ENCODE measurements at places on chromosomes 3 and 15. TPM values are rescaled to one million over a fixed set of nuclear protein-coding genes. Genes with fewer than 3 reads are reported as not detected.
A peak's percentile ranks its signal among the peaks of the same experiment; 100 is the strongest.

DNA sequence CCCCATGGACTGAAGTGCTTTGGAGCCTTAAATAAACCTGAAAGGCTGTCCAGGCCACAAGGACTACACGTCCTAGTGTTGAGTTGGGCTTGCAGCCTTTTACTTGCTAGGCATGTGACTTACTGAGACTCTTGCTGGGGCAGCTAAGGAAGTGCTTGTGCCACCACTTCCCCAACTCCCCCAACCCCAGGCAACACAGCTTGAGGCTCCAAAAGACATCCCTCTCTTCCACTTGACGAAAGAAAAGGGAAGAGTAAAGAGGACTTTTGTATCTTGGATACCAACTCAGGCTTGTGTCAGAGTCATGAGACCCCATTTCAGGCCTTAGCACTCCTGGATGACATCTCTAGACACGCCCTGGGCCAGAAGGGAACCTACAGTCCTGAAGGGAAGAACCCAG is 109.8 kb downstream of the XRN1 start:
- no peaks in the 10 kb centered on the region for H3K4me1 ChIP-seq
- DNase-seq = peak; percentile 48
- peaks cover 23% of the 10 kb centered on the region for H3K36me3 ChIP-seq
- H3K27me3 ChIP-seq = no peaks in the 10 kb centered on the region
- no peak overlapping the region for H3K4me3 ChIP-seq

DNA sequence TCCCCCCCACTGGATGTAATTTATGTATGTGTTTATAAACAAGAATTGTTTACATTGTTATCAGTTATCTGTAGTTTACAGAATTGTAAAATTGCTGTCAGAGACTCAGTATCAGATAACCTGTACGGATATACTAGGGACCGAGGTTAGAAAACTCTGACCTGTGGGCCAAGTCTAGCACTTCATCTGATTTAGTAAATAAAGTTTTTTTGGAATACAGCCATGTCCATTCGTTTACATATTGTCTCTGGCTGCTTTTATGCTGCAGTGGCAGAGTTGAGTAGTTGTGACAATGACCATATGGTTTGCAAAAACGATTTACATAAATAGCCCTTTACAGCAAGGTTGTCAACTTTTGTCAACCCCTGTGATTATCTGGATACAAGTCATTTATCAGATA is 52.6 kb downstream of the LRRC28 start:
- H3K27me3 ChIP-seq = no peaks in the 10 kb centered on the region
- H3K4me1 ChIP-seq = peaks cover 7% of the 10 kb centered on the region
- H3K27ac ChIP-seq = no peak overlapping the region
- no peak for DNase-seq
- no peaks in the 10 kb centered on the region for H3K36me3 ChIP-seq
- H3K4me3 ChIP-seq = no peak overlapping the region

- no peaks in the 10 kb centered on the region for H3K27me3 ChIP-seq
- H3K36me3 ChIP-seq = no peaks in the 10 kb centered on the region
- no peaks in the 10 kb centered on the region for H3K4me1 ChIP-seq
- H3K4me3 ChIP-seq = no peak overlapping the region
- DNase-seq = no peak
- no peak overlapping the region for H3K27ac ChIP-seq
These were observed 167.5 kb upstream of the TRIM42 start for GRCh38 chr3:140510303-140510861.

DNA sequence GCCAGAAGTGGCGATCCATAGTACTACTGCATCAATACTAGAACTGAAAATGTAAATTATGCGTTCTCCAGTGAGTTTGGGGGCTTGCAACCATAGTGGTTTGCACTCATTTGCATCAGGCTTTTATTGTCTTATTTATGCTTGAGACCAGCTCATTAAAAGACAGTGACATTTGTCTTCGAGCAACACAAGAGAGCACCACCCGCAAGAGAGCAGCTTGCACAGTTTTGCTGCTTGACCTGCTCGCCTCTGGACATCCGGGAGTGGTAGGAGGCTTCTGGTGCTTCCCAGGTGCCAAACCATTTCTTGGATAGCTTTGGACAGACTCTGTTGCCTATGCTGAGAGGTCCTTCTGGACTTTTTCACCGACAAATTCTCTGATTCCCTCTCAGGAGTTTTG is 294.6 kb downstream of the MEX3B start:
- DNase-seq = no peak
- H3K4me1 ChIP-seq = peaks cover 38% of the 10 kb centered on the region
- peaks cover 3% of the 10 kb centered on the region for H3K27me3 ChIP-seq
- no peaks in the 10 kb centered on the region for H3K36me3 ChIP-seq
- no peak overlapping the region for H3K27ac ChIP-seq
- no peak overlapping the region for H3K4me3 ChIP-seq

DNA sequence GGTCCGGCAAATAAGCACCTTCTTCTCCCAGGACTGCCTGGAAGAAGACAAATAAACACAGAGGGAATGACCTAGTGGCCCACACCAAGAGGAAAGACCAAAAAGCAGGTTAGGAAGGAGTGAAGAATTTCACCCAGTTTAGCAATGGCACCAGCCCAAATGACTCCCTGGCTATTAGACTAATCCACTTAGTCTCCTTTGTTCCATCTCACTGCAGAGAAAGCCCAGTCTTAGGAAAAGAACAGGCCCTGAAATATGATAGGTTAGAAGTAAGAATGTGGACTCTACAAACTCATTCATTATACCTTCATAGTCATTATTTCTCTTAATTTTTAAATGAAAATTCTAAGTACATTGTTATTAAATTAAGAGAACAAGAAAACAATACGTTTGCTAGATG is 23.2 kb downstream of the SERPINI2 start:
- H3K4me1 ChIP-seq = no peaks in the 10 kb centered on the region
- H3K4me3 ChIP-seq = no peak overlapping the region
- H3K36me3 ChIP-seq = no peaks in the 10 kb centered on the region
- H3K27me3 ChIP-seq = no peaks in the 10 kb centered on the region
- DNase-seq = no peak

- no peaks in the 10 kb centered on the region for H3K4me1 ChIP-seq
- no peak overlapping the region for H3K4me3 ChIP-seq
- DNase-seq = peak; percentile 51
- no peak overlapping the region for H3K27ac ChIP-seq
- H3K27me3 ChIP-seq = no peaks in the 10 kb centered on the region
These were observed 171.8 kb downstream of the FEZF2 start for GRCh38 chr3:62201438-62202035.

- no peaks in the 10 kb centered on the region for H3K27me3 ChIP-seq
- no peaks in the 10 kb centered on the region for H3K36me3 ChIP-seq
- H3K4me1 ChIP-seq = no peaks in the 10 kb centered on the region
- no peak overlapping the region for H3K27ac ChIP-seq
- H3K4me3 ChIP-seq = no peak overlapping the region
These were observed 62.7 kb upstream of the CD47 start for GRCh38 chr3:108153451-108153981.

DNA sequence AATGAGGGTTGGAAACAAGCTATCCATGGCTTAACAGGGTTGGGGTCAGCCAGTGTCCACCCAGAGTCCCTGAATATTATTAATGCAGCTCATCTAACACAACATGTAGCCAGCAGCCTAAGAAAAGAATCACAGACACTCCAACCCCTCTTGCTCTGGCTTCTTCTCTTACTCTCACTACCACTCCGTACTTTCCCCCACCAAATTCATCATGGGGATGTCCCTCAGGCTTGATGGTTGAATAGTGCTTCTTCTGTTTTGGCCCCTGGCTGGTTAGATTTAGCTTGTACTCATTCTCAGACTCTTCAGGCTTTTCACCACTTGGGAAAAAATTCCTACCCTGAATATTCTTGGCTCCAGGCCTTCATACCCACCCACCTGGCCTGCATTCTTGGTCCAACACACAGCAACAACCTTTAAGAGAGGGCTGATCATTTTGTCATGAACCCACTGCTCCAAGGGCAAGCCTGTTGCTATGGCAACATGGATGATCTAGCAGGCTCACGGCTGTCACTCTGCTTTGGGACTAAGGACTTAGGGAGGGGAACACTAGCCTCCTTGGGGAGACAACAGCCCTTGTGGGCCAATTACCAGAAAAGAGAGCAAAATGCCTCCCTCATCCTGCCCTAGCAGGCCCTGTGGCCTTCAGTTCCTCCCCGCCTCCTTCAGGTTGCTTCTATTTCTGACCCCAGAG is 9.4 kb upstream of the MED12L start:
- no peaks in the 10 kb centered on the region for H3K36me3 ChIP-seq
- no peaks in the 10 kb centered on the region for H3K27me3 ChIP-seq
- no peak overlapping the region for H3K27ac ChIP-seq
- H3K4me1 ChIP-seq = no peaks in the 10 kb centered on the region

DNA sequence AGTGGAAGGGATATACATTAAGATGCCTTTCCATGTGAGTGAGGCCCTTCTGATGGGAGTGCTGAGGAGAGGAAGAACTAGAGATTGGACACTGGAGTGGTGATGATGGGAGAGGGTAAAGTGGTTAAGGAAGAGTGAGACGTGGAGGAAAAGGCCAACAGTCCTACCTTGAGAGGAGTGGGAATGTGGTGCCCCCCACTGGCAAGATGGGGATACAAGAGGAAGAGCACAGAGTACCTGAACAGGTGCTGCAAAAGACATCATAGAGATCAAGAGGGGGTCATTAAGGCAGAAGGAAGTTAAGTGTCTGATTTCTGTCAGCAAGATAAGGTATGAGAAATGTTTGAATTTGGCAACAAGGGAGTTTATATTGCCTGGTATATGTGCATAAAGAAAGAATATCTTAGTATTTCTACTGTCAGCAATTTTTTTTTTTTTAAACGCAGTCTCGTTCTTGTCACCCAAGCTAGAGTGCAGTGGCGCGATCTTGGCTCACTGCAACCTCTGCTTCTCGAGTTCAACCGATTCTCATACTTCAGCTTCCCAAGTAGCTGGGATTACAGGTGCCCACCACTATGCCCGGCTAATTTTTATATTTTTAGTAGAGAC is 34.0 kb downstream of the ARIH2 start:
- no peak overlapping the region for H3K27ac ChIP-seq
- H3K4me1 ChIP-seq = no peaks in the 10 kb centered on the region
- peaks cover 20% of the 10 kb centered on the region for H3K36me3 ChIP-seq
- no peak for DNase-seq
- H3K4me3 ChIP-seq = no peak overlapping the region
- no peaks in the 10 kb centered on the region for H3K27me3 ChIP-seq

GRCh38 chr3:194204042-194204987 is 68.4 kb downstream of the HES1 start:
- peak overlapping the region; percentile 5 for H3K4me3 ChIP-seq
- H3K4me1 ChIP-seq = peaks cover 20% of the 10 kb centered on the region
- H3K36me3 ChIP-seq = no peaks in the 10 kb centered on the region
- DNase-seq = no peak
- peaks cover 22% of the 10 kb centered on the region for H3K27me3 ChIP-seq

DNA sequence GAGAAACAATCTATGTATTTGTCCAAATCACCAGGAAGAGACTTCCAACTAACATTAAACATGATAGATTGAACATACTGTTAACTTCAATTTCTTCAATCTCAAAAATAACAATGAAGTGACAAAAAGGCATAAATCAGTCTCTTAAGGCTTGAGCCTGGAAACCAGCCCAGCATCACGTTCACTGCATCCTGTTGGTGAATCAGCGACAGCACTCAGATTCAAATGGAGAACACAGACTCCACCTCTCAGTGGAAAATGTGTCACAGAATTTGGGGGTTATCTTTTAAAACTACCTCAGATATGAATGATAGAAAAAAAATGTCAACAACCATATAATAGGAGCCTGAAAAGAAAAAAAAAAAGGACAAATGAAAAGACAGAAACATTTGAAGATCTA is 212.0 kb downstream of the MINAR1 start:
- H3K4me3 ChIP-seq = no peak overlapping the region
- no peaks in the 10 kb centered on the region for H3K4me1 ChIP-seq
- no peaks in the 10 kb centered on the region for H3K27me3 ChIP-seq
- no peak overlapping the region for H3K27ac ChIP-seq
- no peak for DNase-seq

GRCh38 chr3:23594894-23595670 is 210.7 kb upstream of the UBE2E1 start:
- peaks cover 6% of the 10 kb centered on the region for H3K4me1 ChIP-seq
- no peaks in the 10 kb centered on the region for H3K27me3 ChIP-seq
- DNase-seq = no peak

GRCh38 chr3:127038466-127038865 is 55.6 kb downstream of the PLXNA1 start:
- H3K27ac ChIP-seq = no peak overlapping the region
- DNase-seq = peak; percentile 56
- no peak overlapping the region for H3K4me3 ChIP-seq
- peaks cover 46% of the 10 kb centered on the region for H3K4me1 ChIP-seq
- peaks cover 8% of the 10 kb centered on the region for H3K27me3 ChIP-seq
- H3K36me3 ChIP-seq = peaks cover 8% of the 10 kb centered on the region

- peaks cover 4% of the 10 kb centered on the region for H3K27me3 ChIP-seq
- H3K4me3 ChIP-seq = peak overlapping the region; percentile 67
- H3K27ac ChIP-seq = peak overlapping the region; percentile 78
- no peak for DNase-seq
- peaks cover 15% of the 10 kb centered on the region for H3K4me1 ChIP-seq
- no peaks in the 10 kb centered on the region for H3K36me3 ChIP-seq
These were observed 1.3 kb downstream of the ATP13A3 start for GRCh38 chr3:194485468-194485880.

BBS4 gene
- total RNA-seq = 21.9 TPM

USP50 gene
- total RNA-seq = 0.58 TPM

FAM107A gene
- 0.84 TPM for total RNA-seq

NTRK3 gene
- 3.1 TPM for total RNA-seq

TEX55 gene
- total RNA-seq = not detected

GMPPB gene
- 12.2 TPM for total RNA-seq

ERICH6 gene
- 0.09 TPM for total RNA-seq

LRRC2 gene
- total RNA-seq = 4.1 TPM

GPR62 gene
- total RNA-seq = 0.13 TPM

SLC9C1 gene
- 1.2 TPM for total RNA-seq

PCSK6 gene
- total RNA-seq = 10.5 TPM

USP13 gene
- total RNA-seq = 32.3 TPM
